ENCODE measurements at places on chromosomes 7 and 10.

- no peak for DNase-seq
Measured at GRCh38 chr7:80468931-80469714, 42.7 kb downstream of the GNAT3 start.

DNA sequence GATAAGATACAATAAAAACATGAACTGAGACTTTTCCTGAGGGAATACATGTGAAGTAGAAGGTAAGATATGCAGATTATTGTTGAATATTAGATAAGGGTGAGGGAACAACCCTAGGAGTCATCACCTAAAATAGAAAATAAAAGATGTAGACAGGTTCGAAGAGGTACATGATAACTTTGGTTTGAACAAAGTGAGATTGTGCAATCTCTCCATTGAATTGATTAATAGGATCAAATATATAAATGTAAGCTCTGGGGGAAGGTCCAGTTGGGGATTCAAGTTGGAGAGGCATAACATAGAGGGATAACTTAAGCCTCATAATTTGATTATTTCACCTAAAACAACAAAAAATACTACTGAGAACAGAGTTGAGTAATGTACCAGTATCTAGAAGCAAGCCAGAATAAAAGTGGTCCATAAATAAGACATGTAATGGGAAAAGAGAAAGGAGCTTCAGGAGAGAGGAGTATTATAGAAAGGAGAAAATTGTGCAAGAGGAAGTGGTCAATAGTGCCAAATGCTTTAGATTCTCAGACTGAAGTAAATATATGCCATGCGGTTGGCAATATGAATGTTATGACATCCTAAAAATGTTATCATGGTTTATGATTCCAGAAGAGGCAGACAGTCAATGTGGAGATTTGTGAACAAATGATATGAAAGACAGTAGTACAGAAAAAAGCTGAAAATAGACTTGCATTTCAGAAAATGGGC, 282.3 kb upstream of the CHRM2 start:
- DNase-seq: no peak

DNA sequence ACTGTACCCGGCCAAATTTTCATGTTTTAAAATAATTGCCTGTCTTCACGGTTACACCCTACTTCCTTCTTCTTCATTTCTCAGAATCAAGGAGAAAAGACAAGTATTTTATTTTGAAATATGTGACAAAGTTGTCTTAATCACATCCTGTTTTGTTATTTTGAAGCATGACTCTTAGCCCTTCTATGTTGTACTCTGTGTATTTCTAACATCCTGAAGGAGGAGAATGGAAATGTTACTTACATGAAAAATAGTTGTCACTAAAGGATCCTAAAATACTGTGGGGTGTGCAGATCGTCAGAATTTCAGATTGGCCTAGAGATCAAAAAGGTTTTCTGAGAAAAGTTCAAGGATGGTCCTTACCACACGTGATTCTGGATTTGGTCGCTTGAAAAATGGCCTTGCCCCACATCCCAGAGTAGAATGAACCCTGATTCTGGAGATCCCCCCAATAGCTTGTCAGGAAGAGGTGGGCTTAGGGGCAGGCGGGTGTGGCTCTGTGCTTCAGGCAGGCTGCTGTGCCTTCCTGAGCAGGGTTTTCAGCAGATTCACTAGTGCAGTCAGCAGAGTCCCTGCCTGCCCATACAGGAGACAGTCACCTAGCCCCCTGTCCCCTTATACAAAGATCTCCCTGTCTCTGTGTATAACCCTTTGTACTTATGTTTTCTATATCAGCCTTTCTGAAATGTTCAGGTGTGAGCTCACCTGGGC, 8.6 kb downstream of the UPP1 start:
- no peak for DNase-seq

GRCh38 chr7:1466524-1467271, 7.4 kb upstream of the MICALL2 start:
- no peak for DNase-seq

GRCh38 chr10:95248989-95249388, 41.8 kb downstream of the PDLIM1 start:
- DNase-seq: no peak

Data from activated T-helper 9 cell treated with anti-CD3 and anti-CD28 coated beads, Interleukin-2, amount 50 U/mL, for 16 hours (primary cell).